Forelimb muscle (tissue), 1 donor: ENCODE measurements at places on chromosomes 2 and 18. TPM values are rescaled to one million over a fixed set of nuclear protein-coding genes. Genes with fewer than 3 reads are reported as not detected.

GRCh38 chr2:232592772-232593395 is 40.5 kb upstream of the EFHD1 start:
- no peak for DNase-seq

DNA sequence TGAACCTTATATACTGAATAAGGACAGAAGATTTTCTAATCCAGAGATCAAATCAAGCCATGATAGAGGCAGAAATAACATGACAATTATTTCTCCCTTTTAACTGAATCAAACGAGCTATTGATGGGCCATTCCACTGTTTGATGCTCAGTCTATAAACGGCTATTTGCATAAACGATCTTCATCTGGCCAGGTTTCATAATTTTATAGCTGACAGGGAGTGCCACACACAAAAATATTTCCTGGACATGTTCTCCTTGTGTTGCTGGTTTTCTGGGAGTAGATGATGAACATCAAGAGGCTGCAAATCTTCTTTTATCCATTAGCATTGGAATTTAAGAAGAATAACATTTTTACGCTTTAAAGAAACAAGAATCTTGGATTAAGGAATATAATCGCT is 63.1 kb downstream of the ACVR1C start:
- no peak for DNase-seq

DNA sequence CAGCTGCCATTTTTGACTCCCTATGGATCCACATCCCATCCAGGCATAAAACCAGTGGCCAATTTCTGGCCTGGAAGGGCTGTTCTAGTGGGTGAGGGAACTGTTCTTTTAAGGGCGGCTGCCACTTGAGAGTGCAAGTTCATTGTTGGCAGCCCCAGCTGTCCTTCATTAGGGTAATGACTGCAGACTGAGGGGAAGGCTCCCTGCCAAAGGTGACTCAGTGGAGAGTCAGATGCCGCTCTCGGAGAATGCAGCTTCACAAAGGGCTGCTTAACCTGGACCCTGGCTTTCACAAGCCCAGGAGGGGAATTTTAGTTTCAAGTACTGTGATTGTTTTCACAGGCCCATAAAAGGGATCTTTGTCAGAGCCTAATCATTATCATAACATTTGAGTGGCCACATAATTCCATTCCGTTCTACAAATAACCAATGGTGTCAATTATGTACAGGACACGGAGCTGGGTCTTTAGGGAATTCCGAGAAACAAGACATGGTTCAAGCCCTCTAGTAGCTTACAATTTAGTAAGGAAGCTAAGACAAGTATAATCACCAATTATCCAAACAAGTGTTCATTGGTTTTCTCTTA is 235.7 kb downstream of the CDCA7 start:
- no peak for DNase-seq

DNA sequence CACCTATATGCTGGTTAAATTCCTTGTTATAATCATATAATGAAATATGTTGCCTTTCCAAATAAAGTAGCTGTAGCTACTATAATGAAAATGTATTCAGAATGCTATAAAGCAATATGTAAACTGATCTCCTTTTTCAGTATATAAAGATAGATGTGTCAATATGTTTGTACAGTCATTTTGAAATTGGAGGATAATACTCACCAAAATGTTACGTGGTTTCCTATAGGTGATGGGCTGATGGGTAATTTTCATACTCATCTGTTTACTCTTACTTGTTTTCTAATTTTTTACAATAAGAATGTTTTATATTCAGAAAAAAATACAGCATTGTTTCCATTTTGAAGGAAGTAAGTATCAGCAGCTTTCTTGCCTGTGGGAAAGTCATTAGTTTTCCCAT is 70.2 kb downstream of the PRKRA start:
- no peak for DNase-seq

DNA sequence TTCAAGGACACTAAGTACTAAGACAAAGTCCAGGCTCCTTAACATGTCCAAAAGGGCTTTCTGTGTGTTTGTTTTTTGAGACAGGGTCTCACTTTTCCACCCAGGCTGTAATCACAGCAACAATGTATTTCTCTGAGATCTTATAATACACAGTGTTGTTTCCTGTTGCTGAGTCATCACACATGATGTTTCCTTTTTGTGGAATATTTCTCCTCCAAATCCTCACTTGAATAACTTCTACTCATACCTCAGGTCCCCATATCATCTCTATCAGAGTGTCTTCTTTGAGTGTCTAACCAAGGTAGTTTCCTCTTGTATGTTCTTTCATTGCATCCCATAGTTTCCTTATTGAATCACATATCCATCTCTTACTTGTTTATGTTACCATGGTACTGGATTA is 632.0 kb upstream of the PIK3C3 start:
- DNase-seq: no peak

- no peak for DNase-seq
Measured at GRCh38 chr2:12424809-12425208, 291.9 kb upstream of the TRIB2 start.

DNA sequence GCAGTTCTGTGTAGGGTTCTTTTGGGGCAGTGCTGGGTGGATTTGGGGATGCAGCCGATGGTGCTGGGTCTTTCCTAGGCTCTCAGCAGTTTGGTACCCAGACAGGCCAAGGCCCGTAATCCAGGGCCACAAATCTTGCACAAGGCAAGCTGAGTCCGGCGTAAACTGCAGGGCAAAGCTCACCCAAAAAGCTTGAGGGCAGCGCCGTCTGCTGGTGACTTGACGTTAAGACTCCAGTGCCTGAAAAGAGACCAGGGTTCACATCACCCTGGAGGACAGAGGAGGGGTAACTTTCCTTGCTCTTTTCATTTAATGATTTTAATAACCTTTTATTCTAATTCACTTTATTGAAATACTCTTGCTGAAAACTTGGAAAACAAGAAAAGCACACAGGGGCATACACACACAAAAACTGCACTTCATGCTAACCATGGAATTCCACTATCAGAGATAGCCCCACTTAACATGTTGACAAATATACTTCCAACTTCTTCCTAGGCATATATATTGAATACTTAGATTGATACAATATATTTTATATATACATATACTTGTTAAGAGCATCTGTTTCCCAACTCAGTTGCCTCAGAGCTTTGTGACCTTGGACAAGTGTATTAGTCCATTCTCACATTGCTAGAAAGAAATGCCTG is 38.9 kb downstream of the CNGA3 start:
- peak; percentile 24 for DNase-seq

DNA sequence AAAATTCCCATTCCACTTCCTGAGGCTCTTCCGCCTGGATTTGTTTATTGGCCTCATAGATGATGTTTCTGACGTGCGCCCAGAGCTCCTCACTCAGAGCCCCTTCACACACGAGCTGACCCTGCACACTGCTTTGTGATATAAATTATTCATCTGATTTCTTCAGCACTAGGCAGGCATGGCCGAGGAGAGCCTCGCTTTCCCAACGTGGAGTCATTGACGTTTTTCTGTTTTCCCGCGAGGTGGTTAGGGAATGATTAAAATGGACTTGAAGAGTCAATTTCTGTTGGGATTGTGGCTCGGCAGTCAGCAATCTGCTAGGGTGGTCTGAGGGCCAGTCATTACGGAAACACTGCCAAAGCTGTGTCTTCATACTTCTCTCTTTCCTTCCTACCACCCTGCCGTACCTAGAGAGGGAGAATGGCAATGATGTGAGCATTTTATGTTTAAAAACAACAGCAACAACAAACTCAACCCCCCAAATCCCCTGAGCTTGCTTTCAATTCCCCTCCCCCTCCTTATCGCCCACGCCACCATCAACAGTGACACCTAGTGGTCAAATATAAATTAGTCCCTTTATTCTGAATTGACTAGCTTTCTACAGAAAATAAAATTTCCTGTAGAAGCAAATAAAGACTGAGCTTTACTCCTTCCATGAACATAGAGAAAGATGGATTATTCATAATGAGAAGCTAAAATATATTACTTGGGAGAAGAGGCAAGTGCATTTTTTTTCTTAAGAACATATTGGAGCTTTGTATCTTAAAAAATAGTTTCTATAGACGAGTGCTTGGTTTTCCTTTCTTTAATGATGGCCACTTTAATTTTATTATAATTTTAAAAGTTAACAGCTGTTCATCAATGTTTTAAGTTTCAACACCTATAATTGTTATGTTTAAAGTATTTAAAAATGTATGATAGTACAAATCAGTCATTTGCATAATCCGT is 285.1 kb downstream of the MTX2 start:
- peak; percentile 71 for DNase-seq

RELCH gene
- 16.1 TPM for polyA plus RNA-seq

CEBPZ gene
- polyA plus RNA-seq: 40.5 TPM

OSBPL6 gene
- polyA plus RNA-seq: 6.2 TPM

DYNAP gene
- 0.10 TPM for polyA plus RNA-seq

GAREM2 gene
- polyA plus RNA-seq: 3.9 TPM

AGXT gene
- polyA plus RNA-seq: not detected
